ENCODE measurements at places on chromosomes 2 and 18.

GRCh38 chr2:150402953-150403352 is 84.5 kb downstream of the RND3 start:
- DNase-seq = no peak

DNA sequence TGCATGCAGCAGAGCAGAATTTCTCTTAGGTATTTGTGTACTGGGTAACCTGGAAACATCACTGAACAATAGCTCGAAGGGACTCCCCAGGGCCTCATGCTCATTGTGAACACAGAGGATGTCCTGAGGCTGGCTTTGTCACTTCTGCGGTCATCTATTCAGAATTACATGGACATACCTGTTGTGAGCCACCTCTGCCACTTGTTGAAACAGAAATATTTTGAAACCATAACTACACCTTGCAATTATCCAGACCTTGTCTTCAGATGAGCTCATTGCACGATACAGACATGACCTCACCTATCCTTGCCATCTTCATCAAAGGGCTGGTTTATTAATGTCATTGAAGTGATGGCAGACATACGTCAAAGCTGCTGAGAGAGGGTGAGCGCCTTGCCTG is 23.4 kb upstream of the CREG2 start:
- no peak for DNase-seq

- DNase-seq = no peak
These were observed 311.2 kb downstream of the LPIN1 start for GRCh38 chr2:12057436-12058166.

DNA sequence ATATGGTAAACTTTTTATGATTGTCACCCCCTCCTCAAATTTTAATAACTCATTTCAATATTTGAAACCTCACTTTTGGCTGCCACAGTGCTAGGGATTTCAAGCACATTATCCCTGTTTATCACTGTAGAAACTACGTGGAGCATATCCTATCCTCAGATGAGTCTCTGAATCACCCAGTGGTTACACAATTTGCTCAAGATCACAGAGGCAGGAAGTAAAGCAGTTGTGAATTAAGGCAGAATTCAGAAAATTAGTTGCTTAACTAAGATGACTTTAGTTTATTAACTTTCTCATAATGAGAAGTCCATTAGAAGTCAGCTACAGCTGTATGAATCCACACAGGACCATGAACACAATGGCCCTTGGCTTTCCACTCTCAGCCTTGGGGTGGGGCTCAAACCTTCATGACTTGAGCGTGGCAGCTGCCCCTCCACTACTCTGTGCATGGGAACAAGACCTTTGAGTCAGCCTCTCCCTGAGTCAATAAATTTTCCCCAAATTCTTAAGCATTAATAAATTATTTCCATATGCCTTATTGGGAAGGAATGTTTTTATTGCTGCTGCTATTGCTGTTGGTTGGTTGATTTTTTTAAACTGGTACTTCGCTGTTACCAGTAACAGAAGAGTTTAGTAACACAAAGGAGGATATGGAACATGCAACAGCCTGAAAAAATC is 369.0 kb downstream of the CBLN2 start:
- no peak for DNase-seq

GRCh38 chr18:37598966-37599896 is 33.6 kb upstream of the CELF4 start:
- no peak for DNase-seq

DNA sequence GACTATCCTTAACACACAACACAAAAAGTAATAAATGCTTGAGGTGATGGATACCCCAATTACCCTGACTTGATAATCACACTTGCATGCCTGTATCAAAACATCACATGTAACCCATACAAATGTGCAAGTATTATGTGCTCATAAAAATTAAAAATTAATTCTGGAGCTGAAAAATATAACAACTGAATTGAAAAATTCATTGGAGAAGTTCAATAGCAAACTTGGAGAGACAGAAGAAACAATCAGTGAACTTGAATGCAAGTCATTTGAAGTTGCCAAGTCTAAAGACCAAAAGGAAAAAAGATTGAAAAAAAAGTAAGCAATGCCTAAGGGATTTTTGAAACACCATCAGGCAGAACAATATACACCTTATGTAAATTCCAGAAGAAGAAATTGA is 79.4 kb downstream of the FSIP2 start:
- DNase-seq = no peak

DNA sequence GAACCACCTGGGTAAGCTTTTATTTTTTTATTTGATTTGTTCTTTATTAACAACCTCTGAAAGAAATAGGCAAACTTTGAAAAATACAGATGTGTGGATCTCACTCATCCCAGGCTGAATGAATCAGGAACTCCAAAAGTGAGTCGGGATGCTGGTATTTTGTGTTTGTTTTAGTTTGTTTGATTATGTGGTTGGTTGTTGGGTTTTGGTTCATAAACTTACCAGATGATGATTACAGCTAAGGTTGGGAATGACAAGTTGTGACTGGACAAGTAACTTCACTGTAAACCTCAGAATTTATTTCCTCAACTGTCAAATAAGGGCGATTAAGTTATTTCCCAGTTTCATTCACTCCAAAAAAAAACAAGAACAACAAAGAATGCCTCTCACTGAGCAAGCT is 80.5 kb upstream of the KIF5C start:
- peak; percentile 38 for DNase-seq

GRCh38 chr2:9188823-9189222 is 17.8 kb upstream of the ASAP2 start:
- no peak for DNase-seq

GRCh38 chr2:236646871-236647270 is 77.2 kb downstream of the ACKR3 start:
- no peak for DNase-seq

DNA sequence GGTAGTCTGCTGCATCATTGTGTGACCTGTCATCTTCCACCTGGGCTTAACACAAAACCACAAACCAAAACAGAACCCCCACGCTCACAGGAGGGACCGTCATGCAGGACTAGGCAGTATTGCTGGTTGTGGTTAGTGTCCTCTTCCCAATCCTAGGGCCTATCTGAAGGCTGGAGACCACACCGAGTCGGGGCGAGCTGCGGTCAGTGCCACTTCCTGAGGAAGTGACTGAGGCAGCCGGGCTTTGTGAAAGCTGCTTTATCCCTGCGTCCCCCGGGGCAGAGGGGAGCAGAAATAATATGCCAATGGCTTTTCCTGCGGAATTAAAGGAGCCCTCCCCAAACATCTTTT is 22.9 kb downstream of the ZNF532 start:
- peak; percentile 36 for DNase-seq

DNA sequence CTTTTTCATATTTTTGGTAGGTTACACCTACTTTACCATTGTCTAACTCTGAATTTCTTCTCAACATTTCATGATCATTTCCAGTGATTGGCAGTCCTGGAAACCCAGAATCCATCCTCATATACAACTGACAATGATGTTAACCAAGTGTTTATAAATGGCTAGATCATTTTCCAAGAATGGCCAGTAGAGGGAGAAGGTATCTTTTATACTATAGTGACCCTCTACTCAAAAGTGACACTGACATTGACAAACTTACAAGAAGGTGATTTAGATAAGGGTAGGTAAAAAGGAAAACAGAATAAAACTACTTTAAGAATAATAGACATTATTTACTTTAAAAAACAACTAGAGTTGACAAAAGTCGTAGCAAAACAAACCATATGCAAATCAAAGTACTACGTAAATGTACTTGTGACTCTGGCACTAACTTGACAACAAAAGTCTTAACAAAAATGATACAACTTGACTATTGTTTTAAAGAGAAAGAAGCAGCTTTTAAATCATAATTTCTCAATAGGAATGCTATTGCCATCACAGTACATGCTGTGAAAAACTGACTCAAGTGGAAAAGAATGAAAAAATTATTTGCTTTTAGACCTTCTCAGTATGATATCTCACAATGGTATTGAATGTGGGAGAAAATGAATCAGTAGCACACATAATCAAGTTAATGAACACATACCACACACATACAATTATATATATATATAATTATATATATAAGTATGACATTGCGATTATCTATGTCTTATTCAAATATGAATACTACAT is 76.6 kb upstream of the GRB14 start:
- DNase-seq = no peak

DNA sequence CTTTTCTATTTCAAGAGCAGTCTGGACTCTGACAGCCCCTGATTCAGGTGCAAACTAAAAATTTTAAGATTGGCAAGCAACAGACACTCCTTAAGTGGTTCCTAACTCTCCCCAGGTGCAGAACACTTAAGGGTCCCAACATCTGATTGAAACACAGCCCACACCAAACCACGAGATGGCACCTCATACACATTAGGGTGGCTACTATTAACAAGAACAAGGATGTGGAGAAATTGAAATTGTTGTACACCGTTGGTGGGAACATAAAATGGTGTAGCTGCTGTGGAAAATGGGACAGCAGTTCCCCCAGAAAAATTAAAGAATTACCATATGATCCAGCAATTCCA is 82.3 kb downstream of the POLR1A start:
- DNase-seq = no peak

DNA sequence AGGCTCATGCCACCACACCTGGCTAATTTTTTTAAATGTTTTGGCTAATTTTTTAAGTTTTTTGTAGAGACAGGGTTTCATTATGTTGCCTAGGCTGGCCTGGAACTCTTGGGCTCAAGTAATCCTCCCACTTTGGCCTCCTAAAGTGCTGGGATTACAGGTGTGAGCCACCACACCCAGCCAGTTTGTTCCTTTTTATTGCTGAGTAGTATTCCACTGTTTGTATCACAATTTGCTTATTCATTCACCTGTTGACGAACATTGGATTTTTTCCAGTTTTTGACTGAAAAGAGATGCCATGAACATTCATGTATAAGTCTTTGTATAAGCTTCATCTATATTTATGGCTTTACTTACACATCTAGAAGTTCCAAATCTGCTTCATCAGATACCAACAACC is 5.3 kb downstream of the SOS1 start:
- DNase-seq = no peak

DNA sequence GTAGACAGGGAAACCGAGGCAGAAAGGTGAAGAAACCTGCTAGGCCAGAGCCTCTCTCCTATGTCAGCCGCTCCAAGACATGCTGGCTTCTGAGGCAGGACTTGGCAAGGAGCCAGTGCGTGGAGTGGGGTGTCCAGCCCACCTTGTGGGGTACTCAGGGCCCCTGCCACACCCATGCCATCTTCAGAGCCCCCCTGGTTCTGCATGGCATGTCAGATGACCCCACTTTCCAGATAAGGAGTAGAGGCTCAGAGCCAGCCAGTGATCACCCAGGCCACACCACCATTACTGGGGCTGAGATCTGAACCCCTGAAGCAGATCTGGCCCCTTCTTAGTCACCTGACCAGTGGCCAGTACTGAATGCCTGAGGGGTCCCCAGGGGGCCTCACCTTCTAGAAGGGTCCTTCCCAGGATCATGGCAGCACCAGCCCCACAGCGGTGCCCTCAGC is 14.7 kb downstream of the CROCC2 start:
- no peak for DNase-seq

- DNase-seq = peak; percentile 97
These were observed 43.7 kb downstream of the RHOB start for GRCh38 chr2:20490300-20491181.

DNA sequence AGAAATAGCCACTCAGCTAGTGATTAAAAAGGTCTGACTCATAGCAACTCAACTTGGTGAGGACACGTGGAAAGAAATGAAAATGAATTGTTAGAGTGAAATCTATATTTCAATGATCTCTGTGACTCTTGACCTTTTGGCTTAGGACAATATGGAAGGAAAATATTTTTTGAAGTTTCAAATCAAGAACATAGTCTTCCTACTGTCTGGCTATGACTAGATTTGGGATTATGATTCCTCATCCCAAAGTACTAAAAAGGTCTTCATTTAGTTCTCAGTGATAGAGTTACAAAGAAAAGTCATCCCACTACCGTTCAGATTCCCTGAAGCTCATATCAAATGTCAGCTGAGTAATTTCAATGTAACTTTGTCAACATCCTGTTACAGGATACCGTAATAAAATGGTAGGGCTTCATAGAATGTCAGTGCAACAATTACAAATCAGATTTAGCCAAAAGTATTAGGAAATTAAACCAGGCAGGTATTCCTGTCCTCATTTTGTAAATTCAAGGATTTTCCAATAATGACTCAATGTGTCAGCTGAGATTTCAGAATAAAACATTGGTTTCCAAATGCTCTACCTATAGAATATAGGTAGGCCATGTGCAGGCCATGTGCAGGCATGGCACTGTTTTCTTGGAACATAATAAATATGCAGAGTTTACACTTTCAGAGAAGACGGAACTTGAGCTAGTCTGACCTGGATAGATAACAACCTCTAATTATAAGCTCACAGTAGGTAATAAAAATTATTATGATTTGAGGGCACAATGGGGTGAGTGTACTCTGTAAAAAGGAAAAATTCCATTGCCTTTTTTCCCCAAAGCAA is 36.0 kb downstream of the ANKRD29 start:
- no peak for DNase-seq

DNA sequence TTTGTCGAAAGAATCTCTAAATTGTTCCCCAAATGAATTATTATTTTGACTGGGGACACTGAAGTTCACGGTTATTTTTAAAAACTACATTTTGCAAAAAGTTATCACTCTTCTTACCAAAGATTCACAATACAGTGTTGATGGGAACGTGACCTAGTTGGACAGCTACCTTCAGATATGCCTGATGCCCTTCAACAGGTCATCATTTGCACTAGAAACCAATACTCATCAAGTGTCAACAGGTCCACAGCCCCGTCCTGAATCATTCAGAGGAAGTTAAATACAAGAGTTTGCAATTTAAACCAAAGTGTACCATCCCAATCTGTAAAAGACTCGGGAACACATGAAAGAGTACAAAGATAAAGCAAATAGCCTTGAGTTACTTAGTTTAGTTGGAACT is 28.3 kb downstream of the BCL2 start:
- no peak for DNase-seq

GRCh38 chr2:101763496-101764333 is 66.2 kb downstream of the MAP4K4 start:
- no peak for DNase-seq
